ENCODE measurements at places on chromosomes 2 and 18.

GRCh38 chr2:107428781-107429180, 397.9 kb upstream of the RGPD4 start:
- DNase-seq = no peak

DNA sequence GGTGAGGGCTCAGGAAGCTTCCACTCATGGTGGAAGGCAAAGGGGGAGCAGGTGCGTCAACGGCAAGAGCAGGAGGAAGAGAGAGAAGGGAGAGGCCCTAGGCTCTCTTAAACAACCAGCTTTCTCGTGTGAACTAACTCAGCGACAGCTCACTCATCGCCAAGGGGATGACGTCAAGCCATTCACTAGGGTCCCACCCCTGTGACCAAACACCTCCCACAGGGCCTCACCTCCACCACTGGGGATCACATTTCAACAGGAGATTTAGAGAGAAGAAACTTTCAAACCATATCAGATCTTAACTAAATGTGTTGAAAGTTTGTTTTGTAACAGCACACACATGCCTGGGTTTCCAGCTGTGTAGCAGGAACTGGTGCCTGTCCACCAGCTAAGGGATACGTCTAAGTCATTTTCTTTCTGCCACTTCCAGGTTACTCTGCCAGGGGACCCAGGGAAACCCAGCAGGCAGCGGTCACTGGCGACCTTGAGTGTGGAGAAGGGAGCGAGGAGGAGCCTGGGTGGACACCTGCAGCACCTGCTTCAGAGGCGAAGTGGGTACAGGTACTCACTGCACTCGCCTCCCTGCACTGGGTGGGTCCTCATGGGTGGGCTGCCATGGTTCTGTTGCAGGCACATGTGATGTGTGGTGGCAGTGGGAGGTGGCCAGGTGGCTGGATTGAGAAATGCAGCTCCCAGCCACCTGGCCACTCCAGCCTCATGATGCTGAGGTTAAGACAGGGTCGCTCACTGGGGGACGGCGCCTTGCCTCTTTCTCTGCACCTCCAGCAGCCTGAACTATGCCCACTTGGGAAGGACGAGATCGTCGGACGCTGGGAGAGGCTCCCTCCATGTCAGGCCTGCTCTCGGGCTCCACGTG, 8.4 kb upstream of the GPC1 start:
- no peak for DNase-seq

DNA sequence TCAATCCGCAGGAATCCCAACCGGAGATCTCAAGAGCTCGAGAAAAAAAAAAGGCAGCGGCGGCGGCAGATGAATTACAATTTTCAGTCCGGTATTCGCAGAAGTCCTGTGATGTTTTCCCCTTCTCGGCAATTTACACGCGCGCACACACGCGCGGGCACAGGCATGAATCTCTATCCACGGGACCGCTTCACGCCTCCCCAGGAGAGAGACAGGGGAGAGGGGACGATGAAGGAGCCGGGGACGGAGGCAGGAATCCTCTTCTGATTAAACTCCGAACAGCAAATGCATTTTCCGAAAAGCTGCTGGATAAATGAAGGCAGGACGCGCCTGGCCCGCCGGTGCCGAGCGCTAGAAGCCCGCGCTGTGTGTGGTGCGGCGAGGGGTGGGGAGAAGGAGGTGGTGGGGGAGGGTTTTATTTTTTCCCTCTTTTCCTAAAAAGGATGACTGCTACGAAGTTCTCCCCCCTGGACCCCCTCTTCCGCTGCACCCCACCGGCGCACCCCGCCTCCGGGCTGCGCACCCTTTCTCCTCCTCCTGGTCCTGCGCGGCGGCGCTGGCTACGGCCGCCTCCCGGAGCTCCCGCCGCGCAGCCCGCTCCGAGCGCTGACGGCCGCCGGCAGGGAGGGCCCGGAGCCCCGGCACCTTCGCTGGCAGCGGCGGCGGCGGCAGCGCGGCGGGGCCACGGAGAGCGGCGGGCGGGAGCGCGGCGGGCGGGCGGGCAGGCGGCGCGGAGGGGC, at the start of gene BCL2:
BCL2 (minus strand) TSS at position 387 of the 740 bp plus-strand sequence.
- peak; percentile 11 for DNase-seq

GRCh38 chr2:168212167-168212566, 35.2 kb downstream of the STK39 start:
- DNase-seq = no peak

GRCh38 chr2:26494199-26494598, 16.3 kb upstream of the OTOF start:
- DNase-seq = no peak

GRCh38 chr18:13380691-13381070, 162.1 kb downstream of the LDLRAD4 start:
- no peak for DNase-seq

DNA sequence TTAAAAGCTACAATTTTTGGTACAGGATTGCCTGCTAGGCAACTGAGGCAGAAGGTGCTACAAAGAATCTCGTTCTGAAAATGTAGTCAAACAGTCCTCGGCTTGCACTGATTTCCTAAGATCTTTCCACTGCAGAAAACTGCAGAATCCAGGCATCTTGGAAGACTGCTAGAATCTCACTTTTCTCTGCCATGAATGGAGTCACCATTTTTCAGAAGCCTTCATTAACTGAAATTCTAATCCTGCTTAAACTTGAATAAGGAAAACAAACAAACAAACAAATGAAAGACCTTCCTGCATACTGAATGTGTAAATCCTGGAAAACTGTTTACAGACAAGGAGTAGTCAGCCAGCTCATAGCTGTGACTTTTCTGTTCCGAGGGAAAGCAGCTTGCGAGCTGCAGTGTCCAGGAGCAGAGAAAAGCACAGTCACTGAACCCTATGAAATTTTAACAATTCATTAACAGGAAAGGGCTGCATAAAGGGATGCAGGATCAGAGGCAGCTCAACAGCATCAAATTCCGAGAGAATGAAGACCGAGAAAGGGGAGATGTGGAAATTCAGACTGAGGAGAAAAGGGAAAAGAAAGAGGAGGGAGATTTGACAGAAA, 210.5 kb upstream of the PIK3C3 start:
- DNase-seq = no peak

- peak; percentile 28 for DNase-seq
Measured at GRCh38 chr2:186590350-186590758, 498 bp downstream of the ITGAV start.

DNA sequence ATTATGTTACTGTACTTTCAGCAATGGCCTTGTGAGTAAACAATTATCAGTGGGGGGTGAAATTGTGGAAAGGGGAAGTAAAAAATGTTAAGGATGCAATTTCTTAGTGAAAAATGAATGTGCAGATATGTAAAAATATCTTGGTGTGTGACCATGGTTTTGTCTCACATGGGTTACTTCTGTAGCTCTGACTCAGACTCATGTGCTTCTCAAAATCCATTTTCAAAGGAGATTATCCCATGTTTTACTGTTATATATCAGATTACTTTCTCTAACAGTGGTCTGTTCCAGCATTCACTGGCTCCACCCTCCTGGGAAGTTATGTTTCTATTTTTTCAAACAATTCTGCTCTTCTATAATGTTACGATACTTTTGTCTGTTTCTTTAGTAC, 298.2 kb upstream of the COL3A1 start:
- DNase-seq = peak; percentile 20

Measured in fibroblast of gingiva (primary cell).